ENCODE measurements at places on chromosomes 4 and X.
A peak's percentile ranks its signal among the peaks of the same experiment; 100 is the strongest.

DNA sequence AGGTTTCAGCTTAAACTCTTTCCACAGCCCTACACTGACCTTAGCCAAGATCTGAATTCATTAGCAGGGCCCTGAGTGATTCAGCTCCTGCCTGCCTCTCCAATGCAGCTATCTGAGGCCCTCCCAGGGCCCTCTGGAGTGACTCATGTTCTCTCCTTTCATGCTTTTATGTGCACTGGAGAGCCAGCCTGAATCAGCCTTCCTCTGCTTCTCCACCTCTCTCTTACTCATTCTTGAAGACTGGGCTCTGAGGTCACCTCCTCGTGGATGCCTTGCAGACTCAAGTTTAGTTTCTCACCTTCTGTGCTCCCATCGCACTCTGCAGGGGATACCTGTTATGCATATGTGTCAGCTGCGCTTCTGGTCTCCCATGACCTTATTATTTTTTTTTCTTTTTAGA is 3.1 kb upstream of the OCIAD2 start:
- DNase-seq: no peak

GRCh38 chr4:23097251-23097650 is 404.5 kb downstream of the GBA3 start:
- DNase-seq: no peak

- no peak for DNase-seq
These were observed 142.8 kb upstream of the EOLA2 start for GRCh38 chrX:150081076-150081475.

DNA sequence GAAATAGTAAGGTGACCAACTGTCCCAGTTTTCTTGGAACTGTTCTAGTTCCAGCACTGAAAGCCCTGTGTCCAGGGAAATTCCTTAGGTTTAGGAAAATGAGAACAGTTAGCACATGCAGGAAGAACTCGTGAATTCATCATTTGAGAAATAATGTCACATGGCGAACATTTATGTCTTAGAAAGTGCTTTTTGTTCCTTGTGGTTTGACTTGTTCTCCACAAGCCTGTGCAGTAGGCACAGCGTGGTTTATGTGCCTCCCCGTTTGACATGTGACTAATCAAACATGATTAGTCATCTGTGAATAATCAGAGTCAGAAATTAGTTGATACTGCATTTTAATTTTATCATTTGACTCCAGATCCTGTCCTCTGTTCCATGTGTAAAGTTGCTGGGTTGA is 556.0 kb upstream of the CPEB2 start:
- no peak for DNase-seq

DNA sequence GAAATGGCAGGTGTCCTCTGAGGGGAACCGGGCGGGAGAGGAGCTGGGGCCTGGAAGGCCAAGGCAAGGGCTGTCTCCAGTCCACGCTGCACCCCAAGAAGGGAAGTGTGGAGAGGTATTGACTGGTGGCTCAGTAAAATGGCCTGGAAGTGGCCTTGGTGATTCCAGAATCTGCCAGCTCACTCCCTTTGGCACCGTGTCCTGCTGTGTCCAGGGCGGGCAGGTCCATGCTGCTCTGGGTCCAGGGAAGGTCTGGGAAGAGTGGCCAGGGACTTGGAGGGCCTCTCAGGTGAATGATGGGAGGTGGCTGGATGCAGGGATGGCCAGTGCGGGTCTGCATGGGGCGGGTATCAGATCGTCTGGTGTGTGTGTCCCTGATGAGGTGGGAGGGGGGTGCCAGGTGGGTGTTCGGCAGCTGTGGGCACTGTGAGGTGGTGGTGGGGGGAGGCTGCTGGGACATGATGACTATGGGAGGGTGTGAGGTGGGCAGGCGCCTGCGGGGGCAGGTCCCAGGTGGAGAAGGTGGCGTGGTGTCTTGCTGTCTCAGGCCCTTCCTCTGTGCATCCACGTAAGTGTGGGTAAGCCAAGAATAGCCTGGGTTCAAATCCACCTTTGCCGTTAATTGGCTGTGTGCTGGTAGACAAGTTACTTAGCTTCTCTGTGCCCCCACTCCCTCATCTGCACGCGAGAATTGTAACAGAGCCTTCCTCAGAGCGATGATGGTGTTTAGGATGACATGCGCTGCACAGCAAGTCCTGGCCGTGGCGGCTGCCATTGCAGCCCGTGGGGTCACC is 17.7 kb downstream of the RGS12 start:
- DNase-seq: no peak

GRCh38 chr4:155509555-155509954 is 132.8 kb upstream of the MAP9 start:
- DNase-seq: no peak

- peak; percentile 22 for DNase-seq
These were observed 13.0 kb upstream of the TMEM156 start for GRCh38 chr4:39044956-39045826.

GRCh38 chr4:101414496-101414895 is 67.2 kb upstream of the PPP3CA start:
- no peak for DNase-seq

- no peak for DNase-seq
These were observed 208.2 kb downstream of the STK32B start for GRCh38 chr4:5259471-5259870.

- DNase-seq: no peak
These were observed 28.7 kb upstream of the STOX2 start for GRCh38 chr4:183876268-183876934.

- no peak for DNase-seq
These were observed 84.6 kb downstream of the PPP3CA start for GRCh38 chr4:101262683-101263082.

GRCh38 chrX:30495468-30495867 is 82.1 kb downstream of the TASL start:
- DNase-seq: no peak

DNA sequence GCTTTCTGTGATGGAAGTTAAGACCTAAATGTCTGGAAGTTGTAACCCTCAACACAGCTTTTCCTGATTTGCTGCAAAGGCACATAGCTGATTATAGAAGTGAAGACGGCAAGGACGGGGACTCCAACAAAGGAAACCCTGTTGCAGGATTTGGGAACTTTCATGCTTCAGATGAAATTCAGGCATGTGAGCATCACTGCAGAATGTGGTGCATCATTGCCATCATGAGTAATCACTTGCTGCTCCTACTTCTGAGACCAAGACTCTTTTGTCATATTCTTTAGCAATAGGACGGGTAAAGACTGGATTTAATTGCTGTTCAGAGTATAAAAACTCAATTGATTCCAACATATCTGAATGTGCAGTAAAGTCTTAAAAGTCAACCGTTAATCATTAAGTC is 35.8 kb downstream of the YIPF6 start:
- DNase-seq: no peak

- peak; percentile 9 for DNase-seq
These were observed 498.0 kb upstream of the BOD1L1 start for GRCh38 chr4:14125375-14126129.

- peak; percentile 17 for DNase-seq
These were observed 13.7 kb upstream of the AREG start for GRCh38 chr4:74431113-74431826.

DNA sequence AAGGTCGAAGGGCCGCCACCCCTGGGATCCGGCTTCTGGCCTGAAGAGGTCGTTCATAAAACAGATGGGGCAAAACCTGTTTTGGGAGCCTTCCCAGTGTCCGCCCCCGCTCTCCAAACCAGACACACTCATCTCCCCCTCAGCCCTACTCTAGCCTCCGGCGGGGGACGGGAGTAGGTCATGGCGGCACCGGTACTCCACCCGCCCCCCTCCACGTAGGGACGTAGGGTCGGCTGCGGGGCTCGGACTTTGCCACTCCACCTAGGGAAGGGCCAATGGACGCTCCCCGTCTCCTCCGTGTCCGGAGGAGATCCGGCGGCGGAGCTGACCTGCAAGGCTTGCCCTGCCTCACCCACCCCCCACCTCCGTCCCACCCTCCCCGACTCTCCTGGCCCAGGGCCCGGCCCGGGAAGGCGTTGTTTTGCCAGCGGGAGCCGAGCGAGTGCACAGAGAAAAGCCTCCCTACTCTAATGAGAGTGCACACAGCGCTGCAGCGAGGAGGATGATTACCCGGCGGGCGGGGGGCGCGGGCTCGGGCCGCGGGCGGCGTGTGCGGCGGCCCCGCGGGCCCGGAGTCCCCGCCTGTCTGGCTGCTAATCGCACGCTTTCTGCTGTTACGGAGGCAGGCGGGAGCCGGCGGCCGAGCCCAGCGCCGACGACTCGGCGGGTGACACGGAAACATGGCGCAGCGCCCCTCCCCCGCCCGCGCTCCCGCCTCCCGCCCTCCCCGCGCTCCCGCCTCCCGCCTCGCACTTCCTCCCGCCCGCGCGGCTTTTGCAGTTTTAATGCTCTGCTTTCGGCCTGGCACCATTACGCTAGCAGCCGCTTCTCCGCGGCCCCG is 8.3 kb upstream of the BCOR start:
- no peak for DNase-seq

DNA sequence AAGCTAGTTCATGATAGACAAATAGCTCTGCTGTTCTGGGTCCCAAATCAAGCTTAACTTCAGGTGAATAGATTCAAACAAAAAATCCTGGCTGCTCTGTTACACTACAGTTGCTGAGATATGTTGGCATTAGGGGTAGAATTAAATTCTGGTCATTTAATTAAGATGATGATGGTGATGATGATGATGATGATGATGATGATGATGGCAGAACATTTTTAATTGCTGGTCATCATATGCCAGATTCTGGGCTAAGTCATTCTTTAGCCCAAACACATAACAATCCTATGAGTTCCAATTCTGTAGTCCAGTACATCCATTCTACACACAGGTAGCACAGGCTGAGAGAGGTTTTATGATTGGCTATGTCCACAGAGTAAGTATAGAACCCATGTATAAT is 741.5 kb downstream of the STIM2 start:
- DNase-seq: no peak

DNA sequence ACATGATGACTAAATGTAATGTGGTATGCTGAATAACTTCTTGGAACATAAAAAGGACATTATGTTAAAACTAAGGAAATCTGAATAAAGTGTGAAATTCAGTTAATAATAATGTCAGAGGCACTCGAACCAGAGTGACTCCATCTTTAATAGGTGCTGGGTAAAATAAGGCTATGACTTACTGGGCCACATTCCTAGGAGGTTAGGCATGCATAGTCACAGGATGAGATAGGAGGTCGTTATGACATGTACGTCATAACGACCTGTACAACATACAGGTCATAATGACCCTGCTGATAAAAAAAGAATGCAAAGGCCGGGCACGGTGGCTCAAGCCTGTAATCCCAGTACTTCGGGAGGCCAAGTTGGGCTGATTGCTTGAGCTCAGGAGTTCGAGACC is 28.9 kb upstream of the OPHN1 start:
- no peak for DNase-seq

DNA sequence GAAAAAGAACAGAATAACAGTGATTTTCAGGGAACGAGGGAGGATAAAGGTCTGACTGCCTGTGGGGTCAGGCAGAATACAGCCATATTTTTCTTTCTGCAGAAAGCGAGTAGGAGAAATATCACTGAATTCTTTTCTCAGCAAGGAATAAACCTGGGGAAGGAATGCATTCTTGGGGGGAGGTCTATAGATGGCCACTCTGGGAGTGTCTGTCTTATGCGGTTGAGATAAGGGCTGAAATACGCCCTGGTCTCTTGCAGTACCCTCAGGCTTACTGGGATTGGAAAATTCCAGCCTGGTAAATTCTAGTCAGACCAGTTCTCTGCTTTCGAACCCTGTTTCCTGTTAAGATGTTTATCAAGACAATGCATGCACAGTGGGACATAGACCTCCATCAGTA is 26.3 kb downstream of the CNGA1 start:
- no peak for DNase-seq

GRCh38 chr4:169854090-169854489 is 96.3 kb upstream of the HPF1 start:
- no peak for DNase-seq

- peak; percentile 69 for DNase-seq
These were observed at the start of gene SEC24B for GRCh38 chr4:109433205-109434006. Gene SEC24B (plus strand): TSS chr4:109433815. CDS start chr4:109433870, 55 bp downstream.

DNA sequence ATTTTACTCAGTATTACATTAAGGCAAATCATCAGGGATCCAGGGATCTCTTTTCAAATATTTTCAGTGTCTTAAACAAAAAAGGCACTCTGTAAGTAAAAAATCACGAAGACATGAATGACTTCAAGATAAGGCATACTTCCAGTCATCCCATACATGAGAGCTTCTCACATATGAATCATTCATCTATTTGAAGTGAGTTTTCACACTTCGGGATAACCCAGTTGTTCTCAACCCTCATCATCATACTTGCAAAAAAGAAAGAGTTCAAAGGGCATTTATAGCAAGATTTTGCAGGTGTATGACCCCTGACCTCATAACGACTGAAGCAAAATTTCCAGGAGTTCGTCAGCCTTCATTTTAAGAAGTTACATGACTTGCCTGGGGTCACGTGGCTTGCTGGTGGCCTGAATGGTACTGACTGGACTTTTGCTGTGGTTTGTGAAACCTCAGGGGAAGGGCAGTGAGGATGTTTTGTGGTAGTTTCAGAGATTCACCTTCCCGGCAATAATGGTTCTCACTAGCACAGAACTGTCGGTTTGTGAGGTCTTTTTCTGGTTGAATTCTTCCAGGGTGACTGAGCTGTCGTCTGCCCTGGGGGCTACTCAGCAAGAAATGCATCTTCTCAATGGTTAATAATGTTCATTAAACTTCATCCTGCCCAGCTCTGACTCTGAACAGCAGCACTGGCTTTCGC is 115.8 kb upstream of the SHISA3 start:
- DNase-seq: no peak

DNA sequence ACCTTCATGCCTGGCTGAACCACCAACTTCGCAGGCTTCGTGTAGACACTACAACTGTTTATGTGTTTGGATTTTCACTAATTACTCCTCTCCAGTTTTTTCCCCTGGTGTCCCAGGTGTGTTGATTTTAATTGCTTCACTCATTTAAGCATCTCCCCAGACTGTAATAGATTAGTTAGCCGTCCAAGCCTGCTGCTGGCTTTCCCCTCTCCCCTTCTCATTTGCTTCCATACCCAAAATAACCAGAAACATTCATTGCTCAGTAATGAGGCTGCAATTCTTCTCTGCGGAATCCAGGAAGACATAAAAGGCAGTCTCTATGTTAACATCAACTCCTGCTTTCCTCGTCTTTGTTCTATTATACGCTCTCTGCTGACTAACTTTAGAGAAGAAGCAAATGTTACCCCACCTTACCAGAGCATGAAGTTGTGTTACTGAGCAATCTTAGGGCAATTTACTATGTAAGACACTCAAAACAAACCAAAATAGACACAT is 37.9 kb upstream of the SCRG1 start:
- DNase-seq: no peak

GRCh38 chr4:55103224-55103623 is 22.2 kb downstream of the KDR start:
- no peak for DNase-seq

DNA sequence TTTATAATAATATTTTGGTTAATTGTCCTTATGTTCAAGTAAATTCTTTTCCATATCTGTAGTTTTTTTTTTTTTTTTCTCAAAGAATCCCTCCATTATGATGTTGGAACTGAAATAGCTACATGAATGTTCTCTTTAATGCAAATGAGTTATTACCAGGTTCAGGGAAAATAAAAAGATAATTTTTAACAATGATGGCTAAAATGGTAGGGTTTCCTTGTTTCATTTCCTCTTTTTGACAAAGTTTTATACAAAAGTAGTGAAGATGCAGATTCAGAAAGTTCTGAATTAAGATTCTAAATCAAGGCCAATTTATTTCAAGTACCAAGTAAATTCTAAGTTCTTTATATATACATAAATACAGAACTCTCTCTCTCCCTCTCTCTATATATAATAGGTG is 779.0 kb upstream of the INTU start:
- no peak for DNase-seq

GRCh38 chrX:103828529-103828928 is 3.5 kb downstream of the RAB9B start:
- no peak for DNase-seq

- no peak for DNase-seq
These were observed 140.4 kb downstream of the MID1IP1 start for GRCh38 chrX:38941675-38942074.

Data from KG1 (cell line).